ENCODE measurements at places on chromosomes 12 and 14.

- DNase-seq, result no peak
These were observed 564 bp upstream of the THTPA start for GRCh38 chr14:23555533-23555881.

DNA sequence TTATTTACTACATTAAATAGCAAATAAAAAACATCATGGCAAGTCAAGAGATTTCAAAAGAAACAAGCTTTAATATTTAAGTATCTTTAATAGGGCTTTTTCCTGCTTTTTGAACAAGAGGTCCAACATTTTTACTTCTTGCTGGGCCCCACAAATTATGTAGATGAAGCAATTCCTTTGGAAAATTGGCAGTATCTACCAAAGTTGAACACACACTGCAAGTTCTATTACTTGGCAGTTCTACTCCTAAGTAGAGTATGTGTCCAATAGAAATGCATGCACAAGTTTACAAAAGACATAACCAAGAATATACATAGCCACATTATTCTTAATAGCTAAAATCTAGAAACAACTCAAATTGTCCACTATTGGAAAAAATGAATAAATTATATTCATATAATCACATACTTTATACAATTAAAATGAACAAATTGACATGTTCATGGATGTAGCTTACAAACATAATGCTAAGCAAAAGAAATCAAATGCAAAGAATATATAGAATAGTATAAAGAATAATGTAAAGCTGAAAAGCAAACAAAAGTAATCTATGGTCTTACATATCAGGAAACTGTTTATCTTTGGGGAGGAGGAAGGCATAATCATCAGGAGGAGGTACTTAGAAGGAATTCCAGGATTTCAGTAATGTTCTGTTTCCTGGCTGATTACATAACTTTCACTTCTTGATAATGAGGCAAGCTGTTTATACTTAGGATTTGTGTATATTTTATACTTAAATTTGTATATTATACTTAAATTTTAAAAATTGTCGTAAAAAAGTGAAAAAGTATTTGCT is 6.5 kb upstream of the TMBIM4 start:
- no peak for DNase-seq

GRCh38 chr14:87629788-87630187 is 363.2 kb downstream of the GALC start:
- DNase-seq, result no peak

DNA sequence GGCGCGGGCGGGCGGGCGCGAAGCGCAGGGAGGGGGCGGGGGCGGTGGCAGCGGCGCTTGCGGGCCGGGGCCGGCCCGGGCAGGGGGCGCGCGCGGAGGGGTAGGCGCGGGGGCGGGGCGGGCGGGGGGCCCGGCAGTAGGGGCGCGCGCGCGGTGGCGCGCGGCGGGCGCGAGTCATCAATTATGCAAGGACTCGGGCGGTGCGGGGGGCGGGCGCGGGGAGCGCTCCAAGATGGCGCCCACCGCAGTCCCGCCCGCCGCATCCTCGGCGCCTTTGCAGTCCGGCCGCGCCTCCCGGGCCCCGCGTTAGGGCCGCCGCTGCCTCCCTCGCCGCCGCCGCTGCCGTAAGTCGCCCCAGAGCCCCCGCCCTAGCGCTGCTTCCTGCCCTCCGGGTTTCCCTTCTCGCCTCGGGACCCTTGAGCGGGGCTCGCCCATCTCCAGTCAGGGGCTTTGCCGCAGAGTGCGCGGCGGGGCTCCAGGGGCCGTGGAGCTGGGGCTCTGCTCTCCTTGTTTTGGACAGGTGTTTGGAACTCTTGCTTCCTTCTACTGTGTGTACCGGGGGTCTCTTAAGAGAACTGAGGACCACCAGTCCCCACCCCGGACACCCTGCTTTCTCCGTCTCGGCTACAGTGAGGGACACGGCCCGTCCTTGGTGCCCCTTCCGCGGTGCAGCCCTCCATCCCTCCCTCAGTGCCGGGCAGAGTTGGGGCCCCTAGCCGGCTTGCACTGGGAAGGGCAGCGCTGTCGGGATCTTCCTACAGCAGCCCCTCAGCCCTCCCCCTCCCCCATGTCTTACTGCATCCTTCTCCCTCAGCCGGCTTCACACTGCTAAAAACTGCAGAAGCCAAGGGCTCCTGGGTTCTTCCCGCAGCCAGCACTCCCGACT is at the start of gene SCN8A:
Gene SCN8A (plus strand): TSS at position 218 of the 886 bp plus-strand sequence. CDS start 71,585 bp downstream, outside the sequence.
- DNase-seq, result peak; percentile 47

GRCh38 chr12:128797119-128798118 is 26.3 kb downstream of the SLC15A4 start:
- DNase-seq, result no peak

DNA sequence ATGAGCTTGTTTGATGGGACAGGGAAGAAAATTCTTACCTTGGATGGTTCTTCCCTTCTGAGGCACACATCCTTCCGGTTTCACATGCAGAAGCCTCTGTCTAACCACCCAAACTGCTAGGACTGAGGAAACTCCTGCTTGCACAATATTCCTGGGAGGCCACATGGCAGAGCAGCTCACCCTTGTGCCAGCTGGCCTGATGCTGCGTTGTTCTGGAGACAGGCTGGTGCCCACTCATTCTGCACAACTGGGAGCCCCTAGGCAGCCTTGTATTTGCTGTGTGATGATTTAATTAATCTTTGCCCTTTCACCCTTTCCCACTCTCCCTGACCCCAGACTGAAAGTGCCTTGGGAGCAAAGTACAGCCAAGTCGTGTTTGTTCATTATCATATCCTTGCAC is 130.8 kb downstream of the RTN1 start:
- no peak for DNase-seq

GRCh38 chr12:18340786-18341185 is 79.5 kb downstream of the PIK3C2G start:
- DNase-seq, result no peak

- DNase-seq, result no peak
These were observed 64.0 kb downstream of the NUMB start for GRCh38 chr14:73394317-73394716.

GRCh38 chr14:92135269-92135668 is 13.5 kb downstream of the CPSF2 start:
- peak; percentile 37 for DNase-seq

DNA sequence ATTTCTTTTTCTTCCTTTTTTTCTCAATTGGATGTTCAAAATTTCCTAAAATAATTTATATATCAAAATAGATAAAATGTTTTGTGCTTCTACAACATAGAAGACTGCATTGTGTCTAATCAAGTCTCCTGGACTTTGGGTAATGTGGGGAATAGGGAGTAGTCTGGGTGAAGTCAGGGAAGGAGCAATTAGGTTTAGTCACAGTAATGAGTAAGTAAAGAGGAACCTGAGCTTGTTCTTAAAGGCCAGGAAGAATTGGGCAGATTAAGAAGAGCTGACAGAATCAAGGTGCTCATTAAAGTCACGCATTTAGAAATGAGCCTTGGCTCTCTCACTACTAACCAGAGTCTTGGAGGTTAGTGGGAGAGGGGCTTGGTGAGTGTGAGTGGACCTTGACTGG is 233.3 kb upstream of the SSTR1 start:
- DNase-seq, result no peak

DNA sequence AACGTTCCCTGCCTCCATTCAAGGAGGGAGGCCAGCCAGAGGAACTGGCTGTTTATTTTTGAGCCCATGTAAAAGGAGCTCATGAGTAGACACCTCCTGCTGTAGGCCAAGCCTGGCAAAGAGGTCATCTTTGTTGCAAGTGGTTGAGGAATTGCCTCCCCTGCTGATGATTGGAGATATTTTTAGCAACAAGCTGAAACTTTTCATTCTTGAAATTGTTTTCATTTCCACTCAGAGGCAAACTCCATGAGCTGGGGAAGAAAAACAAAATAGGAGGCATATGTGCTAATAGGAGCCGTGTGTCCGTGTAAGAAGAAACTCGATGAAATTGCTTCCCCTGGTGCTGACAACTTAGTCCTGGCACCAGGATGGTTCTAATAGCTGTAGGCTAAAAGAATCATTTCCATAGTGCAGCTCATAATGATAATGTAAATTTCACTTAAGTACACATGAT is 440.1 kb upstream of the FAR2 start:
- DNase-seq, result peak; percentile 5

- peak; percentile 76 for DNase-seq
These were observed 603 bp downstream of the PABPN1 start for GRCh38 chr14:23321572-23322547.

- DNase-seq, result no peak
These were observed 129.9 kb downstream of the CPNE8 start for GRCh38 chr12:38775457-38775856.

GRCh38 chr14:104787736-104788135 is 7.8 kb downstream of the AKT1 start:
- no peak for DNase-seq

GRCh38 chr14:100571837-100572236 is 15.4 kb downstream of the BEGAIN start:
- no peak for DNase-seq

DNA sequence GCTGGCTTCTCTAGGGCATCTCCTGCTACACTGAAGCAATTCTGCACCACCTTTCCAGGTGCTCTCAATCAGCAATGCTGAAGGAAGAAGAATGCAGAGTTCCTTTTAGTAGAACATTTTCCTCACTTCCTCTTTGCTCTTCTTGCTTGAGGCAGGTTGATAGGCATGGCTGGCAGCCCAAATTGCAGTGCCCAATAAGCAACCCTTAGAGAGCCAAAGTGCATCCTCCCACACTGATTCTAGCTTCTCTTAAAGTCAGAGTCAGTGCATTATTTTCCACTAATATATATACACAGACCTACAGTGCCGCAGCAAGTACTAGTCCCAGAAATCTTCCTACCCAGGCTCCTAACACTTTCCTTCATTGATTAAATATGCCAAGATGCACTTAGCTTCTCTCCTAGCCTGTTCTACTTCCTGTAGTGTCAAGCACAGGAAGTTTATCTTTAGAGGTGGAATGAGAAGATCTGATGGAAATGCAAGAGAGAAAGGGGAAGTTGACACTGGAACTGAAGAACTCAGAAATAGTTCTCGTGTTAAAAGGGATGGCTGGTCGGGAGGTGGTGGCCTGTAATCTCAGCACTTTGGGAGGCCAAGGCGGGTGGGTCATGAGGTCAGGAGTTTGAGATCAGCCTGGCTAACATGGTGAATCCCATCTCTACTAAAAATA is 132.7 kb downstream of the SSPN start:
- DNase-seq, result no peak

DNA sequence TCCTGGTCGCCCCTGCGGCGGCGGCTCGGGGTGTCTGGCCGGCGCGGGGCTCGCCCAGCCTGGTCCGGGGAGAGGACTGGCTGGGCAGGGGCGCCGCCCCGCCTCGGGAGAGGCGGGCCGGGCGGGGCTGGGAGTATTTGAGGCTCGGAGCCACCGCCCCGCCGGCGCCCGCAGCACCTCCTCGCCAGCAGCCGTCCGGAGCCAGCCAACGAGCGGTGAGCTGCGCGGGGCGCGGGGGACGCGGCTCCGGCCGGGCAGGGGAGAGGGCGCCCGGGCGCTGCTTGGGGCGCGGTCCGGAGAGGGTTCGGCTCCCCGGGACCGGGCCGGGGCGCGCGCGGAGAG is at the start of gene LGALS3:
Gene LGALS3 (plus strand): TSS at position 167 of the 342 bp plus-strand sequence. CDS start 8,122 bp downstream, outside the sequence.
- peak; percentile 83 for DNase-seq

DNA sequence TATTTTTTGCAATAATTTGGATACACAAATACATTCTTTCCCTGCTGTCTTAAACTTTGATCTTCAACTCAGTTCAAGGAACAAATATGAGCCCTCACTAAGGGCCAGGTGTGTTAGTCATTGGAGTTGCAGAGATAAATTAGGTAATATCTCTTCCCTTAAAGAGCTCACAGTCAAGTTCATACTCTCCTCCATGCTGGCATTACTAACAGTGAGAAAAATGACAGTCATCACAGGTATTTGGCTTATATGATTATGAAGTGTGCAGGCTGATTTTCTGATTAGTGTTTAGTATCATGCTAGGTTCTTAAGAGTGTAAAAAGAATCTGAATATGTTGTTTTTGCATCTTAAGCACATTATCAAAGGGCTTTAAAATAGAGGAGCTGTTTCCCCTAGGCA is 594.7 kb downstream of the CCER1 start:
- no peak for DNase-seq

- DNase-seq, result no peak
These were observed 72.4 kb upstream of the SYT1 start for GRCh38 chr12:78792052-78792698.

GRCh38 chr14:67411370-67411769 is 595 bp downstream of the PLEK2 start:
- peak; percentile 31 for DNase-seq

GRCh38 chr12:48903363-48903981 is 21.8 kb downstream of the FKBP11 start:
- no peak for DNase-seq

GRCh38 chr14:44979740-44980356 is 17.9 kb downstream of the TOGARAM1 start:
- DNase-seq, result no peak

- DNase-seq, result no peak
These were observed 9.8 kb downstream of the NKX2-1 start for GRCh38 chr14:36510078-36510799.

- peak; percentile 7 for DNase-seq
These were observed 707.5 kb upstream of the TMEM132C start for GRCh38 chr12:127559349-127560040.

- DNase-seq, result no peak
These were observed 1.2 kb downstream of the TTC7B start for GRCh38 chr14:90814806-90815571.

DNA sequence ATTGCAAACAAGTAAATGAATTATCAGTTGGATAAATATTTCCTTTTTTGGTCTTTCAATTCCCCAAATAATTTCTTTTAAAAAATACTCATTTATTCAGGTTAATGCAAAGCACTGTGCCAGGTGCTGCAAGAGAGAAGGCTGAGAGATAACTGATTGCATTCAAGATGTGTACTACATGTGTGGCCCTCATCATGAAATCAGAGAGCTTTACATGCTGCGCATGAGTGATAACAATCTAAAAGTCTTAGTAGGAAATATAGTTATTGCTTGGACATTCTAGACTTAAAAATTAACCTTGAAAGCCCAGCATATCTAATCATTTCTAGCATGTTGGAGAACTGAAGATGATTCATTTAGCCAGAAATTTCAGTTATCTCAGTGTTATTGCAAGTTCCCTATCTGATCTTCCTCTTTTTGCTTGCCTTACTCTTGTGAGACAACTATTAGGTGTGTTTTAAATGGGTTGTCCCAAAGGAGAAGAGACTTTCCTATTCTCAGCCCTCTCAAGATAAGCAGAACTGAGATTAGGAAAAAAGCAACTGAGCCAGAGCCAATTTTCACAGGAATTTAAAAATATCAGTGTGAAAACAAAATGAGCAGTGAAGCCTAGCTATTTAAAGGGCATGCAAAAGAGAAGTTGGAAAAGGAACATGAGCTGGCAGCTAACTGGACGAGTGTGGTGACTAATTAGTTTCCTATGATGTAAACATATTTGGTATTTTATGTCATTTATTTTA is 60.9 kb downstream of the PLEKHA5 start:
- no peak for DNase-seq
